ENCODE measurements at places on chromosomes 3 and 15.

- no peak for DNase-seq
These were observed 8.8 kb downstream of the ANAPC13 start for GRCh38 chr3:134477002-134477401.

DNA sequence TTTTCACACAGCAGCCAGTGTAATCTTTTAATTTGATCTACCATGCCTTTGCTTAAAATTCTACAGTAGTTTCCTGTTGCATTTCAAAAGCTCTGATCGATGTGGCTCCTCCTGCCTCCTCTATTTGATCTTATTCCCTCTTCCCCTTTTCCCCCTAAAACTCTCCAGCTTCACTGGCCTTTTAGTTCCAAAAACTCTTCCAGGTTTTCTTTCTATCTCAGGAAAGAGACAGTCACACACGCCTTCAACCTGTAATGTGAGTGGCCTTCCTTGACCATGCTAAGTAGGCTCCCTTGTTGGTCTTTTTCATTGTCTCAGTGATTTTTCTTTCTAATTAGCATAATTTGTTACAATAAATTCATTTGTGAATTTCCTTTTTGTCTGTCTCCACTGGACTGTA is 985 bp downstream of the TEX9 start:
- no peak for DNase-seq

- DNase-seq, result no peak
These were observed 35.8 kb downstream of the SETD2 start for GRCh38 chr3:47128137-47128536.

GRCh38 chr15:23686466-23687142 is 501 bp downstream of the NDN start:
- no peak for DNase-seq

DNA sequence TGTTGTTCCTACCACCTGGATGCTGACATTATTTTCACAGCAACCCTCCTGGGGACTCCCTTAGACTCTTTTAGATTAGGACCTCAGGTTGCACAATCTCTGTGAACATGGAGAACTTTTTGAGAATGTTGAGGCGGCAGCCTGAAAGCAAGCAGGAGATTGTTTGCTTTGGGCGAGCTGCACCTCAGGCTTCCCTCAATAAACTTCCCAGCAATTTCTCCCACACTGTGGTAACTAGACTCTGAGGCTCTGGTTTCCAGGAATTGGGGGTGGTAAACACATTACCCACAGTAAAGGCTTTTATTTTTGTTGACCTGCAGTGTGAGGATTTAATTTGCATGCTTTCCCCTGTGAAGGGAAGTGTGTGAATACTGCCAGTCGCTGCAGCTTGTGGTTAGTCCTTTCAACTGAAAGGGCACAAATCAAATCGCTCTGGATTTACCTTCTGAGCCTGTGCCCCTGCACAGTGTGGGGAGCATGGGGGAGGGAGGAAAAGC is 35.2 kb upstream of the SIAH2 start:
- no peak for DNase-seq
